ENCODE measurements at places on chromosomes 1 and 21.

DNA sequence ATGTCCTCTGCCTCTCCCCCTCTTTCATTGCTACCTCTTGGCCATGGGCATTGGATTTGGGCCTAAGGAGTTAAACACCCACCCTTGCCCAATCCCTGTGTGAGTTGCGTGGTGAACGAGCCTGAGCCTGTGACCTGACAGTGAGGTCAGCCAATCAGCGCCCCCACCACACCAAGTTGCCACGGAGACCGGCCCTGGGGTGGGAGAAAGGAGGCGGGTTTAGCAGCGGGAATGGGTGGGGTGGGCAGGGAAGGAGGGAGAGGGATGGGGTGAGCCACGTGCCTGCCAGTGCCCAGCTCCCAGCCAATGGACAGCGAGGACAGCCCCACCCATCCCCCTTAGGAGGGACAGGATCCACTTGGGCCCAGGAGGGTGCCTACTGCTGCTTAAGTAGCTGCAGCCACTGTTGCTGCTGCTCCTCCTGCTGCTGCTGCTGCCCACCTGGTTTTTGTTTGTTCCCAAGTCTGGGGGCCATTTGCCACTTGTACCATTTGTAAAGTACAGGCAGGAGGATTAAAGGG lies 9.5 kb downstream of the ZBTB7B start:
- no peak for DNase-seq

DNA sequence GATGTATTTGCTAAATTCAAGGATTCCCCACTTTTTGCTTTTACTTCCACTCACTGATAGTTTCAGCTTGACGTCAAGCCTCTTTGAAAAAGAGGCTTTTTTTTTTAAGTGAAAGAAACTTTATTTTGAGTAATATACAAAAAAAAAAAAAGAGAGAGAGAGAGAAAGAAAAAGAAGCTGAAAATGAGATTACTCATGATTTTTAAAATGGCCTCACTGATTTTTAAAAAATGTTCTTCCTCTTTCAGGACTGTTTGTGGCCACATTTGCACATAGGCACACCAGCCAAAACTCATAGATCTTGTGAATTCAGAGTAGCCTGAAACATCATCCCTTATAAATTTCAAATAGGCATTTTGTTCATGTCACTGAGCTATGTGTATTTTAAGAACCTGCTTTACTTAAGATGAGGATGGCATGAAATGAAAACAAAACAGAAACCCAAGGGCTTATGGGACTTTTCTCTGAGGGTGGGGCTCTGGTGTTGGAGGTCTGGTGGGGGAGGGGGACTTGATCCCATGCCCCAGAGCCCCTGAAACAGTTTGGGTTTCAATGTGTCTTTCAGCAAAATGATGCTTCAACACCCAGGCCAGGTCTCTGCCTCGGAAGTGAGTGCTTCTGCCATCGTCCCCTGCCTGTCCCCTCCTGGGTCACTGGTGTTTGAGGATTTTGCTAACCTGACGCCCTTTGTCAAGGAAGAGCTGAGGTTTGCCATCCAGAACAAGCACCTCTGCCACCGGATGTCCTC lies 6.1 kb downstream of the ATF3 start:
- DNase-seq: no peak

- DNase-seq: peak; percentile 46
Observed at GRCh38 chr1:24709791-24710441, 35.3 kb upstream of the CLIC4 start.

- DNase-seq: no peak
Observed at GRCh38 chr1:61332796-61333195, 250.4 kb downstream of the NFIA start.

GRCh38 chr21:33578959-33579542 lies 9.4 kb downstream of the DONSON start:
- no peak for DNase-seq

GRCh38 chr1:245332085-245332484 lies 177.3 kb downstream of the KIF26B start:
- no peak for DNase-seq

All from CD4-positive, alpha-beta T cell (primary cell).